H9 (cell line): ENCODE measurements at places on chromosomes 4 and X. TPM values are rescaled to one million over a fixed set of nuclear protein-coding genes. Genes with fewer than 3 reads are reported as not detected.

EXOC1L gene
- not detected in 2 replicates for total RNA-seq

WNK3 gene
- total RNA-seq: 21.0 and 22.8 TPM in 2 replicates

ANTXR2 gene
- 4.7 and 5.3 TPM in 2 replicates for total RNA-seq

TCEAL8 gene
- 78.1 and 79.0 TPM in 2 replicates for total RNA-seq

PARM1 gene
- total RNA-seq: 1.4 and 2.0 TPM in 2 replicates

- H3K4me3 ChIP-seq: no peak overlapping the region
- no peak for DNase-seq
- H3K27me3 ChIP-seq: no peaks in the 10 kb centered on the region
These were observed 1141.5 kb downstream of the PCDH18 start for GRCh38 chr4:136390824-136391223.

DNA sequence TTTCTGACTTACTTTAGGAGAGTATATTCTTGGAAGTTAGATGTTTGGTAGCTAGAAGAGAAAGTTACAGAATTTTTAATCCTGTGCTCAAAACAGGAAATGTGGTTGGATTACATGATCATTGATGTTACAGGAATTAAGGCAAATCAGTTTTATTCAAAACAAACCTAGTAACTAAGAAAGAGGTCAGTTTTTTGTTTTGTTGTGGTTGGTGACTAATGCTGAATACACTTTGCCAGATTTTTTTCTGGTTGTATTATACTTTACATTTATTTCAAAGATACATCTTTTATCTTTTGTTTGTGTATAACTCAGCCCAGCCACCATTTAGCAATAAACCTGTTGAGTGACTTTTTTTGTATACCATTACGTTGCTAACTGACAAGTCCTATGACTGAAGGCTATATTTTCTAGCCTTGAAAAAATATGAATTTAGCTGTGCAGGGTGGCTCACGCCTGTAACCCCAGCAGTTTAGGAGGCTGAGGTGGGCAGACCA lies 116.7 kb downstream of the KLHL8 start:
- no peak overlapping the region for H3K27ac ChIP-seq
- H3K36me3 ChIP-seq: peaks cover 3% of the 10 kb centered on the region; the same call in 2 of the 3 replicates
- H3K27me3 ChIP-seq: no peaks in the 10 kb centered on the region
- H3K4me1 ChIP-seq: peaks cover 4% of the 10 kb centered on the region; the same call in 1 of the 2 replicates

GRCh38 chrX:110733166-110733565 lies 62.5 kb downstream of the CHRDL1 start:
- no peak overlapping the region for H3K4me3 ChIP-seq
- no peaks in the 10 kb centered on the region for H3K36me3 ChIP-seq
- no peak overlapping the region for H3K27ac ChIP-seq
- no peaks in the 10 kb centered on the region for H3K27me3 ChIP-seq

DNA sequence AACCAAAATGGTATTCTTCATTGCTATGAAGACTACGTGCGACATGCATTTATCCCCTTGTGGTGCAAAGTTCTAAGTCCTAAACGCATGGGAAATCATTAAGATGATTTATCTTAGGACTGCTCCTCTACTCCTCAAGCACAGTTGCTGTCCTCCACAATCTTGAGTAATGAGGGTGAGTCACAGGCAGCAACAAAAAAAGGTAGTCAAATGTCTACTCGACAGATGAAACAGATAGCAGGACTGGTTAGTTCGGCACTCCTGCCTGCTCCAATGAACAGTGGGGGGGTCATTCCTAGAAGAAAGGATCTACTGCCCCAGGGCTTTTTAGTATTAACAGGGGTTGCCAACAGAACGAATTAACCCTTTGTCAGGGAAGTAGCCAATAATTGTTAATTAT lies 233.7 kb upstream of the FGF13 start:
- DNase-seq: no peak
- no peak overlapping the region for H3K27ac ChIP-seq
- no peaks in the 10 kb centered on the region for H3K36me3 ChIP-seq
- no peak overlapping the region for H3K4me3 ChIP-seq

DNA sequence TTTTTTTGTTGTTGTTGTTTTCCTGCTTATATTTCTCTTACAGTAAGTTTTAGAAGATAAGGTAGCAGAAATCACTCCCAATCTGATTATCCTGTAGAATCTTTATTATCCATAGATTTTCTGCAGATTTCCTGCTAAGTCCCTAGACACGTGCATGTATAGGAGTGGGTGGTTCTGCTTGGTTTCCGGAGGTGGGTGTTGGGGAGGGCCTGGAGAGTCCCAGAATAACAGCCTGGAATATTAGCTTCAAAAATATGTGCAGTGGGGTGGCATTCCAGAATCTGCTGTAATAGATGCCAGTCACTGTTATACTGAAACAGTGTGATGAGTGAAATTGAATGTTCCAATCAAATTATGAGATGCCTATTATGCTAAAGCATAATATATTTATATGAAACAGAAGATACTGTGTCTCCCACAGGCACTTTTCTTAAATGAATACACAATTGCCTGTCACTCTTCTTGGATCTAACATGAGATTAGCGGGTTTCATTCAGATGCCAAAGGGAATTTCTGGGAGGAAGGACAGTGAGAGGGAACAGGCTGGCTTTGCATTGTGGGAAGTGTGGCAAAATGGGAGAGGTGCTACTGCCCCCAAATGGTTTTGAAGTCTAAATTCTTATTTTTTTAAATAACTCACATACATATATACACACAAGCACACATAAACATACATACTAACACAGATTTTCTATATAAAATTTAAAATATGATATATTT lies 37.6 kb downstream of the C4orf50 start:
- no peaks in the 10 kb centered on the region for H3K27me3 ChIP-seq
- H3K36me3 ChIP-seq: peaks cover 18% of the 10 kb centered on the region
- no peak overlapping the region for H3K27ac ChIP-seq
- no peaks in the 10 kb centered on the region for H3K4me1 ChIP-seq
- no peak overlapping the region for H3K4me3 ChIP-seq

GRCh38 chrX:33339219-33339618 lies 127.9 kb upstream of the DMD start:
- H3K4me3 ChIP-seq: no peak overlapping the region
- no peak overlapping the region for H3K27ac ChIP-seq

- peaks cover 31% of the 10 kb centered on the region for H3K36me3 ChIP-seq
- H3K27me3 ChIP-seq: no peaks in the 10 kb centered on the region
- no peak for DNase-seq
- H3K27ac ChIP-seq: no peak overlapping the region
- H3K4me1 ChIP-seq: no peaks in the 10 kb centered on the region
These were observed 81.0 kb upstream of the ZDHHC15 start for GRCh38 chrX:75603833-75604232.

GRCh38 chr4:77104791-77105540 lies 29.2 kb upstream of the CCNI start:
- no peak for DNase-seq
- H3K4me3 ChIP-seq: no peak overlapping the region
- H3K36me3 ChIP-seq: no peaks in the 10 kb centered on the region
- H3K27ac ChIP-seq: no peak overlapping the region
- H3K27me3 ChIP-seq: no peaks in the 10 kb centered on the region
- H3K4me1 ChIP-seq: no peaks in the 10 kb centered on the region

DNA sequence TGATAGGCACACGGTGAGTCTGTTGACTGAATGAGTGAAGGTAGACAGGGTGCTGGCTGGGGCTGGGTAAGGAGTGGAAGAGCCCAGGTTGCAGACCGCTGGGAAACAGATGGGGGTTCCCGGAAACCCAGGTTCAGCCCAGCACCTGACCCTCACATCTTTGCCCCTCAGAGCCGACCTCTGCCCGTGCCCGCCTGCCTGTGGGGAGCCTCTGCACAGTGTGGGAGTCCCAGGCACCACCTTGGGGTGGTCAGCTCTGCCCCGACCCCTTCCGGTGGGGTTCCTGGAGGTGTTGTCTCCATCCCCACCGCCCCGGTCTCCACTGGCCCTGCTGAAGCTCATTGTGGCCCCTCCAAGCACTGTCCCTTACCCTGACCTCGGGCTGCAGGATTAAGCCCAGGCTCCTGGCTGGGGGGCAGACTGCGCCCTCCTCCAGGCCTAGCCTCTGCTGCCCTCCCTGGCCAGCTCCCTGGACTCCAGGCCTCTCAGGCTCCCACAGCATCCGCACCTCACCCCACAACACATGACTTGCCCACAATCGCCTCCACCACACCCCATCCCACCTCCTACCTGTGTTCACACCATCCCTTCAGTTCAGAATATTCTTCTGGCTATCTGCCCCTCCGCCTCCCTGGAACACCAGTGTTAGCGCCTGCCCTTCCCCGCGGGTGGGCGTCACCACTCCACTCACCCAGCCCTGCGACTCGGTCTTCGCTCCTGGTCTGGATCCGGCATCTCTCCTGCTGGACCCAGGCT lies 21.4 kb downstream of the HMX1 start:
- no peaks in the 10 kb centered on the region for H3K4me1 ChIP-seq
- peaks cover 14% of the 10 kb centered on the region; the same call in 1 of the 2 replicates for H3K27me3 ChIP-seq
- H3K4me3 ChIP-seq: no peak overlapping the region

GRCh38 chr4:177706916-177707315 lies 264.7 kb upstream of the AGA start:
- no peaks in the 10 kb centered on the region for H3K4me1 ChIP-seq
- no peak for DNase-seq
- no peaks in the 10 kb centered on the region for H3K36me3 ChIP-seq
- H3K4me3 ChIP-seq: no peak overlapping the region
- no peak overlapping the region for H3K27ac ChIP-seq

GRCh38 chrX:44020693-44021092 lies 47.5 kb upstream of the NDP start:
- H3K4me1 ChIP-seq: no peaks in the 10 kb centered on the region
- H3K27me3 ChIP-seq: no peaks in the 10 kb centered on the region
- no peak overlapping the region for H3K27ac ChIP-seq
- no peak for DNase-seq
- H3K4me3 ChIP-seq: no peak overlapping the region

GRCh38 chrX:71618303-71618721 lies at the start of gene CXCR3:
Gene CXCR3 (minus strand): TSS chrX:71618511. CDS start chrX:71618449, 62 bp downstream.
- H3K27me3 ChIP-seq: no peaks in the 10 kb centered on the region
- H3K4me3 ChIP-seq: no peak within 1 kb of the TSS
- H3K27ac ChIP-seq: no peak within 1 kb of the TSS

DNA sequence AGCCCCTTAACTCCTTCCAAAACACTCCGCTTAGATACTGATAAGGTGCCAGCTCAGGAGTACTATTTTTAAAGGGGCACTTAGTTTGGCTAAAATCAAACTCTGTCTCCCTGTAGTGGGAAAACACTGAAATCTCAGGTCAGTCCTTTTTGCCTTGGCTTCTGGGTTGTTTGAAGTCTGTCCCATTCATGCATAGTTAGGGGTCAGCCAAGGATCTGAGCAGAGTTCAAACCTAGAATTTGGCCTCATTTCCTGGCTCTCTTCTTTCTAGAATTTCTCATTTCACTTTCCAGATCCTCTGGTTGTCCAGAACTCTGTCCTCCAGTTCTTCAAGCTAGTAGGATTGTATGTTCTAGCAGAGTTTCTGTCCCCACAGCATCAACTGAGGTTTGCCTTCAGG lies 31.5 kb downstream of the NAT8L start:
- H3K36me3 ChIP-seq: no peaks in the 10 kb centered on the region
- no peaks in the 10 kb centered on the region for H3K27me3 ChIP-seq
- no peaks in the 10 kb centered on the region for H3K4me1 ChIP-seq
- no peak overlapping the region for H3K4me3 ChIP-seq

DNA sequence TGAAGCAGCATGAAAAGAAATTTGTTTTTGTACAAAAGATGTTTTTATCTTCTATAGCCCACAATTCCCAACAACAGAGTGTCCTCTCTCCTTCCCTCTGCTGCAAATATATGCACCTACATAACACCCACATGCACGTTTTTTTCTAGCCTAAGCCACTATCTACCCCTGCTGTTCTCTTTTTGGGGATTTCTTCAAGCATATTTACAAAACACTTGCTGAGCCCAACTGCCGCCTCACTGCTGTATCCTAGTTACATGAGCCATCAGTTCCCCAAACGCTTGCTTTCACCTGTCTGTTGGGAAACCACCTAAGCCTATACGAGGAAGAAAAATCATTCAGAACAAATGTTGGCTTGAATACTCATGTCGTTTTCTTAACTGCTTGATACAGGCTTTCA lies 127.2 kb downstream of the CHRNA9 start:
- no peak overlapping the region for H3K4me3 ChIP-seq
- H3K27me3 ChIP-seq: no peaks in the 10 kb centered on the region
- DNase-seq: no peak
- no peak overlapping the region for H3K27ac ChIP-seq

DNA sequence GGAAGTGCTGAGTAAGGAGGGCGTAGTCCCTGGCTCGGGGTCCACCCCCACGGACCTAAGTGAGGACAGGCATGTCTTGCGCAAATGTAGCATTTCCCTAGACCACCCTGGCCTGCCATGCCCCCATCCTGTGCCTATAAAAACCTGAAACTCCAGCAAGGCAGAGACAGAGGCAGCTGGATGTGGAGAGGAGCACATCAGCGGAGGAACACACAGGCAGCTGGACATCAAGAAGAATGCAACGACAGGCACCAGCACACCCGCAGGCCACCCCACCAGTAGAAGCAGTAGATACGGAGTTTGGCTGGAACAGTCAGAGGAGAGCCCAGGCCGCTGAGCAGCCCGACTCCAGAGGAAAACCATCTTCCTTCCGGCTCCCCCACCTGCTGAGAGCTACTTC lies 345.9 kb downstream of the FSTL5 start:
- no peak for DNase-seq
- H3K4me1 ChIP-seq: no peaks in the 10 kb centered on the region
- no peaks in the 10 kb centered on the region for H3K36me3 ChIP-seq

- H3K27ac ChIP-seq: no peak overlapping the region
- no peak for DNase-seq
- no peak overlapping the region for H3K4me3 ChIP-seq
- H3K36me3 ChIP-seq: no peaks in the 10 kb centered on the region
- H3K27me3 ChIP-seq: no peaks in the 10 kb centered on the region
These were observed 117.0 kb upstream of the SLC4A4 start for GRCh38 chr4:71221510-71222466.

GRCh38 chr4:40182001-40182400 lies 14.8 kb upstream of the RHOH start:
- no peaks in the 10 kb centered on the region for H3K36me3 ChIP-seq
- no peak overlapping the region for H3K27ac ChIP-seq
- H3K4me3 ChIP-seq: no peak overlapping the region
- no peak for DNase-seq
- peaks cover 2% of the 10 kb centered on the region; the same call in 1 of the 2 replicates for H3K4me1 ChIP-seq

DNA sequence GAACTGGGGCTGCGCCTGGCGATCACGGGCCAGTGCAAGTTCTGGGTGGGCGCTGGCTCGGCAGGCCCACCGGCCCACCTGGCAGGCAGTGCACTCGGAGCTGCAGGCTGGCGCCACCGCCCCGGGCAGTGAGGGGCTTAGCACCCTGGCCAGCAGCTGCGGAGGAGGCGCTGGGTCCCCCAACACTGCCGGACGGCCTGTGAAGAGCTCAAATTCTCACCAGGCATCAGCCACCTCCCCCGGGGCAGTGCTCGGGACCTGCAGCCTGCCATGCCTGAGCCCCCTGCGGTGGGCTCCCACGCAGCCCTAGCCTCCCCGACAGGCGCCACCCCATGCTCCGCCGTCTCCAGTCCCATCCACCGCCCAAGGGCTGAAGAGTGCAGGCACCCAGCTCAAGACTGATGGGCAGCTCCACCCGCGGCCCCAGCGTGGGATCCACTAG lies 7.1 kb upstream of the ZNF330 start:
- no peak for DNase-seq
- no peak overlapping the region for H3K27ac ChIP-seq
- H3K27me3 ChIP-seq: no peaks in the 10 kb centered on the region
- H3K36me3 ChIP-seq: no peaks in the 10 kb centered on the region
- no peak overlapping the region for H3K4me3 ChIP-seq

GRCh38 chr4:158197194-158197776 lies 13.0 kb upstream of the TMEM144 start:
- H3K27me3 ChIP-seq: no peaks in the 10 kb centered on the region
- no peak overlapping the region for H3K4me3 ChIP-seq
- no peak for DNase-seq
- H3K4me1 ChIP-seq: no peaks in the 10 kb centered on the region
- no peaks in the 10 kb centered on the region for H3K36me3 ChIP-seq
